Coronary artery (tissue), 2 donors: ENCODE measurements at places on chromosomes 1 and 21.

DNA sequence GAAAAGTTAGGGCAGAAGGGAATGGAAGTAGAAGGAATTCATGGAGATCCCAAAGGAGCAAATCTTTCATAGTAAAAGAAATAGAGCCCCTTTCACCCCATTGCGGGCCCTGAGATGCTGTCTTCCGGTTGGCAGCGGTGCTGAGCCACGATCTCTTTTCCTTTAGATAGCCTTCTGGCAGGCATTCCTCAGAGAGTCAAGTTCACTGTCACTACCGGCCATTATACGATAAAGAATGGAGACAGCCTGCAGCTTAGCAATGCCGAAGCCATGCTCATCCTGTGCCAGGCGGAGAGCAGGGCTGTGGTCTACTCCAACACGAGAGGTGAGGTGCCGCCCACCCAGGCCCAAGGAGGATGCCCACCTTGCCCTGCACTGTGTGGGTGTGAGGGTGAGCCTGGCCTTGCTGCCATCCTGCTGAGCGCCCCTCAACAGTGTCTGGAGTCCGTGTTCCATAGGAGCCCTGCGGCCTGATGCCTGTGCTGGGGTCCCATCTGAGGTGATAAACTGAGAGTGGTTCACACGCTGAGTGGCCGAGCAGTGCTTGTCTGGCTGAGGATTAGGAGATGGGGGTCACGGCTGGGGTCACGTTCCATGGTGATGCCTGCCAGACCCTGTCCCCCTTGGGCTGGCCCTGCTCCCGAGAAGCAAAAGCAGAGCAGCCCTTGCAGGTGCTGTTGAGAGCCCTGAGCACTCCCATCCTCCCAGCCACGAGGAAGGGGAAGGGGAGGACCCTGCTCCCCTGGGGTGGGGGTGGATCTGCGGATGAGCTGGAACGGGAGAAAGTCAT lies 20.4 kb upstream of the PWP2 start:
- peak; percentile 40 for DNase-seq

DNA sequence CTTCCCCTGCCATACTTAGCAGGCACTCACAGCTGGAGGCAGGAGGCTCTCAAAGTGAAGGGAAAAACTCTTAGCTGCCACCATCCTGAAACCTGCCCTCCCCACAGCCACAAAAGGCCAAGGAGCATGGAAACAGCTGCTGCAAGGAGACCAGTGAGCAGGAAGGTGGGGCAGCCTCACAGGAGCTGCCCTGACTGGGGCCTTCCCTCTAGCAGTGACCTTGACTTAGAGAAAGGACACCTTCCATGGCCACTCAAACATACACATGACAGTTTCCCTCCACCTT lies 126.3 kb downstream of the HIVEP3 start:
- no peak for DNase-seq

- no peak for DNase-seq
Measured at GRCh38 chr1:178143730-178144690, 50.1 kb downstream of the RASAL2 start.

DNA sequence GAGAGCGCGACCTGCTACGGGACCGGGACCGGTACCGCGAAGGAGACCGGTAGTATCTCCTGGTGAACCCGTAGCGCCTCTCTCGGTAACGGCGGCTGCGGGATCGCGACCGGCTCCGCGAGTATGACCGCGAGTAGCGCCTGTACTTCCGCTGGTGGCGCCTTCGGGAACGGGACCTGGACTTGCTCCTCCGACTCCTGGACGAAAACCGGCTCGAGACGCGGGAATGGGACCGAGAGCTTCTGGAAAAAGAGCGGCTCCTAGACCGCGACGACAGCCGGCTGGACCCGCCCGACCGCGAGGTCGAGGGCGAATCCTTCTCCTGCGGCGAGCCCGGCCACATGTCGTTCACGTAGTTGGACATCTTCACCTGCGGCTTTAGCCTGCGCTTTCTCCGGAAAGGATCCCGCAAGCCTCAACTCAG lies 642 bp downstream of the RSRP1 start:
- peak; percentile 77 for DNase-seq

- no peak for DNase-seq
Measured at GRCh38 chr21:45114072-45114471, 39.7 kb downstream of the ADARB1 start.
